Effector CD8-positive, alpha-beta T cell (primary cell): ENCODE measurements at places on chromosomes 16 and 17.

DNA sequence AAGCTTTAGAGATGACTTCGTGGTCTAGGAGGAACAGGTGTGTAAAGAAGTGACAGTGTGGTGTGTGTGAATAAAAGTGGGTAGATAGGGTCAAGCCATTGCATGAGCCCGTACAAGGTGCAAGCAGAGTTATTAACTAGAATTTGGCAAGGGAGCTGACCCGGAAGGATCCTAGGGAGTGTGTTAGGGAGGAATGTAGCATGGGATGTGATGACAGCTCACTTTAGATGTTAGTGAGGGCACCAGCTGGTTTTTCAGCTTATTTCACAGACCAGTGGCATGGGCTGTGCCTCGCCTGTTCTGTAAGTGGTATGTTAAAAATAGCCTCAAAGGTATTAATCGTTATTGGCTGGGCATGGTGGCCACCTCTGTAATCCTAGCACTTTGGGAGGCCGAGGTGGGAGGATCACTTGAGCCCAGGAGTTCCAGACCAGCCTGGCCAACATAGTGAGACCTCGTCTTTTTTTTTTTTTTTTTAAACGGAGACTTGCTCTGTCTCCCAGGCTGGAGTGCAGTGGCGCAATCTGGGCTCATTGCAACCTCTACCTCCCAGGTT is 8.3 kb downstream of the ANKRD40CL start:
- no peak for DNase-seq

DNA sequence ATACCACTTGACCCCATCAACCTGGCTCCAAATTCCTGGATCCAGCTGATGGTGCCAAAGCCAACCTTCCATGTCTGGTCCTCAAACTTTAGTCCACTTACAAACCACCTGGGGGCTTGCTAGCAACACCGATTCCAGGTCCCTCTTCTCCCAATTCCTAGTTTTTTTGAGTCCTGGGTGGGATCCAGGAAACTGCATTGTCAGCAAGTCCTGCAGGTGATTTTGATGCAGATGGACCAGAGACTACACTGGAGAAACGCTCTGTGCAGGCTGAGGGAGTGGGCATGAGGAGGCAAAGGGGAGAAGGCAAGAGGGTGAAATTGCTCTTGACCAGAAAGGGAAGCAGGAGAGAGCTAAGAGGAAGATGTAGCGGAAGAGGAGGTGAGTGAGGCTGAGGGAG is 21.0 kb upstream of the NOS2 start:
- DNase-seq = no peak

DNA sequence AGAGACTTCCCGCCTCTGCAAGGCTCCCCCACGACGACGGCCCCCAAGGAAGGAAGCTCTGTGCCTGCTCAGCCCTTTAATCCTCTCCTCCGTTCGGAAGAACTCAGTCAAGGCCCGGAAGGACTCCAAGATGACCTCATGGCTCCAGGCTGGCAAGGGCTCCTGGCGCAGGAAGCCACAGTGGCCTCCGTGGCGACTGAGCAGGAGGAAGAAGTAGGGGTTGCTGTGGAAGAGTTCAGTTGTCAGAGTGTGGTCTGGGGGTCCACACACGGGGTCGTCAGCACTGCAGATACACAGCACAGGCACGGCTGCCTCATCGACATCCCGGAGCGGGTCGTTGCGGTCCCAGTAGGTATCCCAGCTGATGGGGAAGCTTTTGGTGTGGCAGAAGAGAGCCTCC is 4.2 kb downstream of the ABHD15 start:
- no peak for DNase-seq

DNA sequence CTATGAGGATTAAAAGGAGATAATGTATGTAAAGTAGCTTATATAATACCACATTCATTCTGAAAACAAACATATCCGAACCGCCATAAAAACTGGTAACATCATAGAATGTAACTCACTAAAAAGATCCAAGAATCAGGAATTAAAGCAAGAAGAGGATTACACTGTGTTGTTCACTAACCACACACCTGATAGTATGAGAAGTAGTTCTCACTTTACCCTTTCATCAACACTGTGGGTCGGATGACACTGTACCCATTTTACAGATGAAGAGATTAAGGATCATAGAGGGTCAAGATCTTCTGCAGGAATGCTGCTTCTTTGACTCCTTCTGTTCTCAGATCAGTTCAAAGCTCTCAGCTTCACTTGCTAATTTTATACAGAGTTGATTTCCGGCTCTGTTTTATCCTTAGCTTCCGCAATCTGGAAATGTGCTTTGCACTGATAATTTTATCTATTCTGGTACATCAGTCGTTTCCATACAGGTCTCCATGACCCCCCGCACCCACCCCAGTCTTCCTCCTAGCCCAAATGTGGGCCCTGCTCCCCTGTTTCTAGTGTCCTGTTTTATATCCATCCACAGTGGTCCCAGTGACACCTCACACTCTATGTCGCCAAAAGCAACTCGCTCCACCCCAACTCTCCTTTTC is 288.6 kb upstream of the CCL2 start:
- DNase-seq = no peak

GRCh38 chr17:82528484-82529265 is 9.1 kb downstream of the FOXK2 start:
- no peak for DNase-seq

GRCh38 chr17:31226950-31227349 is 70.1 kb downstream of the OMG start:
- no peak for DNase-seq

- DNase-seq = no peak
Measured at GRCh38 chr17:67686241-67686640, 31.5 kb upstream of the NOL11 start.

DNA sequence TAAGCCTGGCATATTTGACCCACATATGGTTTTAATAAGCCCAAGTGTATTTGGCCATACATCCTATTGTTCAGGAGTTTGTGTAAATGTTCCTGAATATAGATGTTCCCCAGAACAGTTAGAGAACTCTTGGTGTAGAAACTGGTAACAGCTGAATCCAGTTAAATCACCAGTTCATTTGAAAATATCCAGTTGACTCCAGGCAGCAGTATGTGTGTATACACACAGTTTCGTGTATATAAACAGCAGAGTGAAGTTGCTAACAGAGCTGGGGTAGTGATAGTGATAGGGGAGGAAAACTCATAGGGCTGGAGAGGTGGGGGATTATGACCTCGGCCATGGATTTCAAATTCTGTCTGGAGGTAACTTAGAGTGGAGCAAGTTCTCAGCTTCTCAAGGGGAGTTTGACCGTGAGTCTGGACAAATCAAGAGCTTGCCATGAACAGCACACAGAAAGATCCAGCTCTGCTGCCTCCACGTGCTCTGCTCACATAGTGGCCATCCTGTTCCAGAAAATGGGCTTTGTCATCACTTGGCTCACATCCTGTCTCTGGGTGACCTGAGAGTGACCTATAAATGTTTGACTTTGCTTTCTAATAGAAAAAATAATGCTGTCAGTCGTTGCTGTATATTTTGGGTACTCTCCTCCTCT is 30.6 kb upstream of the MMD start:
- no peak for DNase-seq

DNA sequence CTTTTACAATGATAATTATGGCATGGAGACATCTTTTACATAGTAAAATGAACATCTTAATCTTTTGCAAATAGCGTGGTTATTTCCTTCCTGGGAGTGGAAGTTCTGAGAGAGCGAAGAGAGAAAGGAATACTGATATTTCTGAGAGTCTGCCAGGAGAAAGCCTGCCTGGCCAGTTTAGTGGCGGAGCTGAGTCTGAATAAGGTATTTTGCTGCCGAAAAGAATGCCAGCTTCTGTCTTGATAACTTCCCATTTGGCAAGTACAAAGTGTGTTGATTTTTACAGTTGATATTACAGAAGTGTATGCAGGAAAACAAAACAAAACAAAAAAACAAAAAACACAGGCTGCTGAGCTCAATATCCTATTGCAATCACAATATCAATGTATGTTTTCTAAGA is 55.9 kb downstream of the KCNJ2 start:
- DNase-seq = no peak
